ENCODE measurements at places on chromosomes 16 and 17.

DNA sequence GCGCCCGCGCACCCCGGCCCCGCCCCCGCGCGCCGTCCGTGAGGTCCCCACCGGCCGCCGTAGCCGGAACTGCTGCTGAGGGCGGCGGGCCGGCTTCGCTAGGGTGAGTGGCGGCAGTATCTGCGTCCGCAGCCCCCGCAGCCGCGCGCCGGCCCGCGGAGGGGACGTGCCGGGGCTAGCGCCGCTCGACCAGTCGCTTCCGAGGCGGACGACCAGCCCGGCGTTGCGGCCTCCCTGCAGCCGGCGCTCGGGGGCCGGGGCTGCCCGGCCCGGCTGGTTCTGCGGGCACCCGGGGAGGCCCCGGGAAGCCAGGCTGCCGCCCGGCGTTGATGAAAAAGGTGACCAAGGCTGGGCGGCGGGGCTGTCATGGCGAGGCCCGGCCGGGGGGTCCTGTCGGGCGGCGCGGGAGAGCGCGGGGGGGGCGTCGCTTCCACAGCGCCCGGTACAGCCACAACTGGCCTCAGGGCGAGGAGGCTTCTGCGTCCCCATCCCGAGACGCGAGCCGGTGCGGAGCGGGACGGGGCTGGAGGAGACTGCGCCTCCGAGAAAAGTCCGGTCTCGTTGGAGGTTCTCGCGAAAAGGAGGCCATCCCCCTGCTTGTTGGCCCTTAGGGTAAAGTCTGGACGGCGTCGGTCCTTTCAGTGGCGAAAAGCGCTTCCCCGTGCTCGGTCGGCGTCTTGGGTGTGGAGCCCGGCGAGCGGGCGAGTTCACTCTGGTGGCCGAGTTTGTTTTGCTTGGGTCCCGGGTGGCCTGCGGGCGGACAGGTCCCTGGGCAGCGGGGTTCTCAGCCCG, at the start of gene CRAMP1:
Gene CRAMP1, plus strand, starts transcription at position 41 of the 792 bp plus-strand sequence. CDS start 2,280 bp downstream, outside the sequence.
- no peak for DNase-seq

GRCh38 chr16:38941-39892, 14.2 kb downstream of the POLR3K start:
- DNase-seq = no peak

GRCh38 chr17:1120596-1121441, 59.0 kb downstream of the ABR start:
- no peak for DNase-seq

- DNase-seq = no peak
Measured at GRCh38 chr16:21598701-21599121, 666 bp upstream of the METTL9 start.

DNA sequence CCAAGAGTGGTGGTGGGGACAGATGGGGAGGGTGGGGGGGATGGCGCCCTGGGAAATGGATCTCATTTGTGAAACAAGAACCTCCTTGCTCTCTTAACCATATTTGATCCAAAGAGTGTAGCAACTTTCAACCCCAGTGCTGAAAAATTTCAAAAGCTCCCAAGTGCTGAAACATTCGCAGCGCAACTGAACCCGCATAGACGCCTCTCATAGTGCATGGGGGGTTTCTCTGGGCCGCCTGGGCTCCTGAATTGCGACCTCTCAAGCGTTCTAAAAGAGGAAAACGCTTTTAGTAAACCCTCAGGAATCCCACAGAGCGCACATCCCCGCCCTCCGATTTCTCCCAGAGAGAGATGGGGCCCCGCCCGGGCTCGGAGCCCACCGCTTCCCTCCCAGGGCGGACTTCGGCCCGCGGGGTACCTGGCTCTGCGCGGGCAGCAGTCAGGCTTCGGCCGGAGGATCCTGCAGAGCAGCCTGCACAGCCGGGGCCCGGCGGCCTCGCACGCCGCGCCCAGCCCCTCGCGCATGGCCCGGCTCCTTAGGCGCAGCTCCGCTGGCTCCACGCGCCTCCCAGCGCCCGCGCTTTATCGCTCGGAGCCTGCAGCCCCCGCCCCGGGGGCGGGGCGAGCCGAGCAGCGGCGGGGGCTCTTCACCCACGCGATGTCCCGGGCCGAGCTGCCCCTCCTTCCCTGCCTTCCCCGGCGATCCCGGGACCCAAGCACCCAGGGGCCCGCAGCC, 7.0 kb downstream of the NOS2 start:
- DNase-seq = no peak

GRCh38 chr17:11622492-11622891, 24.2 kb downstream of the DNAH9 start:
- no peak for DNase-seq

DNA sequence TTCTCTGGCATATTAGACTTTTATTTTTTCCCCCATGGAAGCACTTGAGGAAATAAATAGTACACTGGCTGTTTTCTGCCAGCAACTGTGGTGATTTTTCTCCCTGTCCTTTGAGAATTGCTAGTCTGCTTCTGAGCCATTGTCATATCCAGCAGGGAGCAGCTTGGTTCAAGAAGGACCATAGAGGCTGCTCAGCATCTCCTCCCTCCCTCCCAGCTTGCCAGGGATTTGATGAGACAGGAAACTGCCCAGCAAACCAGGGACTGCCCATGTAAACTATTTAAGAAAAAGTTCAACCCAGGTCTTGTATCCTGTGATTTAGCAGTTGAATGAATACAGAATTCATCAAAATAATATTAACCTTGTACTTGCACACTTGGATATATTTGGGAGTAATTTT, 39.5 kb downstream of the CYB5B start:
- no peak for DNase-seq

- DNase-seq = no peak
Measured at GRCh38 chr16:89426736-89427530, 63.4 kb downstream of the ANKRD11 start.

DNA sequence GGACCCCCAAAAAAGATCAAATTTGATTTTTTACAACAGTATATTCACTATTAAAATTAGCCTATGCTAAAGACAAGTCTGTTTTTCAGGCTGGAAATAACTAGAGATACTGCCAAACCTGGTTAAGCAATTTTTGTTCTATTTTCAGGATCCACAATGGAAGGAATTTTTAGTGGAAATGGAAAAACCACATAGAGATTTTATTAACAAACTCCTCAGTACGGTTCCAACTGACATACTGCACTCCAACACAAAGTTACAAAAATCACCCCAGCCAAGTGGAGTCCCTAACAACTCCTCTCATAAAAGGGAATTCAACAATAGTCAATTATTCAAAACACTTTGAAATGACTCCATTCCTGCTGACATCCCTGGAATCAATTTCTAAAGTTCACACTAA, 101.6 kb upstream of the TOB1 start:
- no peak for DNase-seq

- no peak for DNase-seq
Measured at GRCh38 chr16:62213763-62214162, 177.5 kb upstream of the CDH8 start.

All from AG04450 (cell line).